ENCODE measurements at places on chromosomes 11 and 22.

GRCh38 chr11:88555829-88556202 is 218.3 kb upstream of the CTSC start:
- DNase-seq: no peak

- DNase-seq: no peak
Observed at GRCh38 chr22:30728826-30729225, 34.2 kb downstream of the OSBP2 start.

- no peak for DNase-seq
Observed at GRCh38 chr11:126391970-126392632, 36.6 kb downstream of the ST3GAL4 start.

DNA sequence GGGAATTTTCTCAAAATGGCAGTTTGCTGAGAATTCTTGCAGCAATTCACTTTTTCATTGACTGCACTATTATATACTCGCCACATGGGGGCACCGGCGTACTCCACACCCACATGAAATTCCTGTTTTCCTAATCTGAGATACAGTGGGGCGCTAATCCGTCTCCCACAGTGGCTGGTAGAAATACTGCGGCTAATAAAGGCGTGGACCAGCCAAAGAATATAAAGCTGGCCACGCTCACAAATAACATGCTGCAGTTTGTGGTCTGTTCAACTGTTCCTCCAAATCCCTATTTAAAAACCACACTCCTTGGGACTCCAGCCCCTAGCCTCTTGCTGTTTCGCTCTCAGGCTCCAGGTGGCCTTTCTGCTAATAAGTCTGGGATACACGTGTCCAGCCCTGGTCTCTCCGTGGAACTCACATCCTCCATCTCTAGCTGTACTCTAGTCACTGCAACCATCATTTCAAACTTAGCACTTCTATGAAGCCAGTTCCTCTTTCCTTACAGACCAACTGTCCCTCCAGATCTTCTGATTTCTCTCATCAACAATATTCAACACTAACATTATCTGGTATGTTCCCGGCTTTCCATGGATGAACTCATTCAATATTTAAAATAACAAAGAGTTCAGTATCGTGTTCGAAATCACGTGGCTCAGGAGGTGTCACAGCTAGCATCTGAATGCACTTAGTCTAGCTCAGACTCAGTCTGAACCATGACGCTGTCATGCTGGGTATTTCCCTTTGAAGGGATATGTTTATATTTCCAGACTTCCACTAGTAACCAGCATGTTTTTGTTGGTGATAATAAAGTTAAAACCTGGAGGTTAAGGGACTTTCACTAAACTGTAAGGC is 22.0 kb downstream of the TBRG1 start:
- peak; percentile 11 for DNase-seq

- no peak for DNase-seq
Observed at GRCh38 chr11:77094841-77095365, 7.7 kb upstream of the OMP start.

DNA sequence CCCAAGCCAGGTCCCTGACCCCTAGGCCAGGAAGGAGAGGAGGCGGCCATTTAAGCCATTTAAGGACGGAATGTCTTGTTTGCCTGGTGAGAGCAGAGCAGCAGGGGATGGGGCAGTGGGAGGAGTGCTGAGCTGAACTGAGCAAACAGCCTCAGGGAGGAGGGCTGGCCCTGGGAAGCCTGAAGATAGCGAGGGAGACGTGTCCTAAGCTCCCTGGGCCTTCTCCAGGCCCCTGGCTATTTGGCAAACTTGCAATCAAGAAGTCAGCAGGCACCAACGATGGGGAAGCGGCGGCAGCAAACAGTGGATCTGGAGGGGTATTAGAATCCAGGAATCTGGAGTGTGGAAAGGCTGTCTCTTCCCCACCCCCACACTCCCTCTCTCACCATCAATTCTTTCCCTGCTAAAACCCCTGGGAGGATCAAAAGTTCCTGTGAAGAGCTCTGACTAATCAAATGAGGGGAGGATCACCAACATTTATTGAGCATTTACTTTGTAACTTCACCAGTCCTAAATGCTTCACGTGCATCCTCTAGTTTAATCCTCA is 8.8 kb downstream of the BCL9L start:
- no peak for DNase-seq

GRCh38 chr11:12143461-12144258 is 33.3 kb downstream of the MICAL2 start:
- no peak for DNase-seq

GRCh38 chr11:76159983-76160661 is 46.2 kb downstream of the WNT11 start:
- no peak for DNase-seq

DNA sequence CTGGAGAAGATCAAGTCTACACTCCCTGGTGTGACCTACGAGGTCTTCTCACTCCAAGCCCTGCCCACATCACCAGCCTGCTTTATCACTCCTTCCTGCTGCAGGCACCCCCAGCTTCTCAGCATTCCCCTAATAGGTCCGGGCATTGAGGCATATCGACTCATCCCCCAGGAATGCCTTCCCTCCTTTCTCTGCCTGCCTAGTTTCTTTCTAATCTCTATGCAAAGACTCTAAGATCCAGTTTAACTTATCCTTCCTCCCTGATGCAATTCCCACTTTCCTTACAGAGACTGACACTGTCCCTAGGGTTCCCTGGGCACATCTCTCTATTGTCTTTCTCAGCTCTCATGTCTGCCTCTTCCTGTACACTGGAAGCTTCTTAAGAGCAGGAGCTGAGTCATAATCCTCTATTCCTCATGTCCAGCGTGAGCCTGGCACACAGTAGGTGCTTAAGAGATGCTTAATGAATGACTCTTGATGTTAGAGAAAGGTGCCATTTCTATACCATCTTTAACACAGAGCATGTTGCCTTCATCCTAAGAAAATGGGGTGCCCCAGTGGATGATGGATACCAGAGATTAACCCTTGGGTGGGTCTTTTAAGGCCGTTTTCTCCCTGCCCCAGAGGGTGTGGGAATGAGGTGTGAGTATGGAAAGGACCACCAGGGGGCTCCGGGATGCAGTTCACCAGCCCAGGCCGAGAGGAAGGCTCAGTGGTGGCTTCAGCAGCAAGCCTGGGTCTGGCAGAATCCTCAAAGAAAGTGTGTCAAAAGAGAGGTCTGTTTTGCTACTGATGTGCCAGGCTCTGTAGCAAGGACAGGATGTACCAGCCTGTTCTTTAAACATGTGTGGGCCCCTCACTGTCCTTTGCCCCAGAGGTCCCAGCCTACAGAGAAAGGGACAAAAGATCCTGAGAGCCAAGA is 34.7 kb downstream of the PARVA start:
- peak; percentile 4 for DNase-seq

DNA sequence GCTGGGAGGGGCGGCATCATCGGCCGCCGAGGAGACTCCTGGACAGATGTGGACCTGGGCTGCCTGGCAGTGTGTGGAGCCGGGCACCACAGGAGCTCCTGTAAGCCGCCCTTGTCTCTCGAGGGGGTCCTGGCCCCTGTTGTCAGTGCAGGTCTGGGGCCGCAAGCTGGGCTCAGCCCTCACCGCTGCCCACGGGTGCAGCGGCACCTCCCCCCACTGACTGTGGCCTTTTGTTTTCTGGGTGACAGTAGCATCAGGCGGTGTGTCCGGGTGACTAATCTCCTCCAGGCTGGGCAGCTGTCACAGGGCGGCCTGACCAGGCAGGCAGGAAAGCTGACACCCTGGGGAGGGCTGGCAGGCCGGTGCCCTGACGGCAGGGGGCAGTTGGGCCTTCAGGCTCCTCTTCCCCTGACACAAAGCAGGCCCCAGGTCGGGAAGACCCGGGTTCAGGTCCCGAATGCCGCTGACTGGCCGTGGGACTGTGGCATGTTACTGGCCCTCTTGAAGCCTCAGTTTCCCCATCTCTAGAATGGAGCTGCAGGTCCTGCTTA is 16.3 kb downstream of the DGKZ start:
- DNase-seq: no peak

All from activated T-cell treated with anti-CD3 and anti-CD28 coated beads for 1 hour (primary cell).